NCI-H226 (cell line): ENCODE measurements at places on chromosomes 2 and 18.

- no peak for DNase-seq
Measured at GRCh38 chr18:6161549-6161948, 253.2 kb downstream of the L3MBTL4 start.

- DNase-seq = no peak
Measured at GRCh38 chr2:177772529-177772928, 300.0 kb downstream of the PDE11A start.

DNA sequence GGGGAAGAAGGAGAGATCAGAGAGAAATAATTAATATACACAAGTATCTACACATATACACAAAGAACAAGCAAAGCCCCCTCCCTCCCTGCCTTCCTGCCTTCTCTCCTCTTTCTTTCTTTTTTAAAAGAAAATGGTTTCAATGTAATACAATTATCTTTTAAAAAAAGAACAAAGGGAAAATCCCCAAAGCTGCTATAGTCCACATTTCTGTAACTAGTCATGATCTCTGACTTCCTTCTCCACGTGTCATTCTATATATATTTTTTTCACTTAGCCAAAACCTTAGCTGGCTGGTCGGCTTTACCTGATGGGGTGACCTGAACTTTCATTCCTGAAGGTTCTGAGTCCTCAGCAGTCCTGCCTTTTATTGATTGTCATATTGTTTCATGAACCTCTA, 44.3 kb downstream of the MAP3K20 start:
- no peak for DNase-seq

GRCh38 chr2:10161961-10162441, 39.5 kb downstream of the RRM2 start:
- DNase-seq = peak; percentile 67

DNA sequence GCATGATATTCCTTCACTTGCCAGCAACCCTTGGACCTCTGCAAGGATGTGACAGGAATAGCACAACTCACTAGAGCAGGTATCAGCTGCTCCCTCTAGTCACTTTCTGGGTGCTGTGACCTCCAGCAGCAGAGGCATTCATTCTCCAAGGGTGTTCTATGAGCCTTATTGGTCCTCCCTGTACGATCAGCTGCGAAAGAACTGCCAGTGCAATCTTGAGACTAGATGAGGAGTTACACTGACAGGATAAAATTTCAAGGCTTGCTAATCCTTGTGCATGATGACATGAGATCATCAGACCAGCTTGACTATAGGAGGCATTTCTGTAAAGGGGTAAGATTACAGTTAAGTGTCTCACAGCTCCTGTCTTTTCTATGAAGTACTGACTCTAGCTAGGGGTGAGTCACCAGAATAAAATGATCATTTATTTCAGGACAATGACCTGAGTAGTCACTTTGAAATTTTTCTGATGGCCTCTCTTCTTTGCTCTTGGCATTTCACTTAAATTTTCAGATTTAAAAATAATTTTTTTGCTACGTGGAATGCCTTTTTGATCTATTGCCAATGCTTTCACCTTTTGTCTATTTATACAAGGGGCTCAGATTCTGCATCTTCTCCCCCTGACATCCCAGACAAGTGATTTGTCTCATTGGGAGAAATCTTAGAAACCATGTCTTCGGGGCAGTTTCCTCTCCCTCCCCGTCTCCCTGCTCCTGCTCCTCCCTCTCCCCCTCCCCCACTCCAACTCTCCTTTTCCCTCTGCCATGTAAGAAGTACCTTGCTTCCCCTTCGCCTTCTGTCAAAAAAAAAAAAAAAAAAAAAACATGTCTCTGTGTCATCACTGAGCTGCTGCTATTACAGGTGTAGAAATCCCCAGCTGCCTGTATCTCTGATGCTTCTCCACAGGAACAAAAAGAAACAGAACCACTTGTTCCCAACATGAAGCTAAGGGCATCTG, 49.2 kb upstream of the FRZB start:
- peak; percentile 66 for DNase-seq

DNA sequence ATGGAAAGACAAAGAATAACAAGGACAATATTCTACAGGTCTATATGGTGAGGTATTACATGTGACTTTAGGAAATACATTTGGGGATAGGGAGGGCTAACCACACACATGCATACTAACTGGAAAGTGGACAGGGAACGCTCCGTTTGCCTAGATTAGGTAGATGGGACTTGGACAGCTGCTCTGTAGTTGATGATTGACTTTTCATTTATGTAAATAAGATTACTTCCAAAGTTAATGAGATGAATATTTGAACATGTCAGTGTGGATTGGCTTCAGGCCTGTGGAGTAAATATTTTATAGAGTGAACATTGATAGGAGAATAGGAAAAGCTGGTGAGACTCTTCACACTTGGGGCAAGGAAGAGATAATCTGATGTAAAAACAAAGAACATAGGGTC, 142.0 kb downstream of the NCK2 start:
- DNase-seq = no peak

DNA sequence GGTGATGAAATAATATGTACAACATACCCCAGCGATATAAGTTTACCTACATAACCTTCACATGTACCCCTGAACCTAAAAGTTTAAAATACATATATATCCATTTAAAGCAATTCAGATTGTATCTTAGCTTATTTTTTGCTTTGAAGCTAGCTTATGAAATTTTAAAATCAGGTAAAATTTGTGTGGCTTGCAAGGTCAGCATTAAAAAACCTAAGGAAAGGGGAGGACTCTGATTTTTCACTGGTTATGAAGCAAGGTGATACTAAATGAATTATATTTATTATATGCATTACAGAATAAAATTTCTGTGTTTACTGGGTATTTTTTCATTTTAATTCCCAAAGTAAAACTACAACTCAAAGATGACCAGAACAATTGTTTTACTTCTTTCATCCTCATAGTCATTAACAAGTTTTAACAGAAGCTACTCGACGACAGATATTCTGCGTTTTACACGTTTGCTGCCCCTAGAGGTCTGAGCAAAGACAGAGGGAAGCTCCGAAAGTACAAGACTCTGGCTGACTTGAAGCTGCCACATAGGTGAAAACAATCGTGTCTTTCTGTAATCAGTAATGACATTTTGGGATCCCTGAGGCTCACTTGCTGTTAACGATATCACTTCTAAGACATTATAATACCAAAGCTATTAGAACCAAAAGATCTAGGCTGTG, 17.1 kb downstream of the PKP4 start:
- DNase-seq = no peak
